AG10803 (cell line): ENCODE measurements at places on chromosomes 2 and 18.

DNA sequence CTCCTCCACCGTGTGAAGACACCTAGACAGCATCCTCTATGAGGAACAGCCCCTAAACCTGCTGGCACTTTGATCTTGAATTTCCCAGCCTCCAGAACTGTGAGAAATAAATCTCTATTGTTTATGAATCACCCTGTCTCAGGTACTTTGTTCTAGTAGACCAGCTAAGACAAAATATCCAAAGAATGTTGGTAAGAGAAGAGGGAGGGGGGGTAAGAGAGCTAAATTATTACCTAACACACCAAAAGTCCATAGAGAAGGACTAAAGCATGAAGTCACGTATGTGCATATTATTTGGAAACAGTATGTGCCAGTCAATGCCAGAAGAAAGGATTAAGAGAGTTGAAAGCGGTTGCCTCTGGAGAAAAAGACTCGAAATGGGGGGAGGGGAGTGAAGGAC is 211.0 kb downstream of the SP3 start:
- DNase-seq: no peak

DNA sequence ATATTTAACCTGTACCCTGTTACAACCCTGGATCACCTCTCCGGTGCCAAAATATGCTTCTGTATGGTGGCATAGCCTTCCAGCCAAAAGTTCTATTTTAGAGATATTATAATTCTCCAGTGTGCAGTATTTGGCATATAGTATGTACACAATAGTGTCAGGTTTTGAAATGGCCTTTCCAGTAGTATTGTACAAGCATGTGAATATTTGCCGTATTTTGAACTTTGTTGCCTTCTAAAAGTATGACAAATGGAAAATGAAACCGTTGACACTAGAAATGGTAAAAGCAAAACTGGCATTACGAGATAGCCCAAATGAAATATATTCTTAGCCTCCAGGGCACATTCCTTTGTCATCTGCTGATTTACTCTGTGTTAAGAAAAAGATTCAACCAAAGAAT is 431.2 kb downstream of the LRP1B start:
- DNase-seq: no peak

DNA sequence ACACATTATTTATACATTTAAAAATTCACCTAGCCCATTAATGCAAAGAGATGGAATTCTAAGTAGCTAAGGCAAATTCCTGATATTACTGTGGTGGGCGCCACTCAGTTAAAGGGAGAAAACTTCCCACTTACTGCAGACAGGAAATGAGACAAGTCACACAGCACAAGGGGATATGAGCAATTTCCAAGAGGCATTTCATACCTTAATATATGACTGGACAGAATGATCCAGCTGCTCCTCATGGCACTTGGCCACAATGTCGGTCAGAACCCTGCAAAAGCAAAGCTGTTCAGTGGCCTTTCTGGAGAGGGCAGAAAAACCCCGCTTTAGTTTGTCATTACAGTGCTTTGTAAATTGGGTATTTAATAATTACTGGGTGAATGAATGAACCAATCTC is 121.4 kb upstream of the CCDC195 start:
- peak; percentile 92 for DNase-seq

- DNase-seq: no peak
Measured at GRCh38 chr2:236758406-236758805, 188.8 kb downstream of the ACKR3 start.

DNA sequence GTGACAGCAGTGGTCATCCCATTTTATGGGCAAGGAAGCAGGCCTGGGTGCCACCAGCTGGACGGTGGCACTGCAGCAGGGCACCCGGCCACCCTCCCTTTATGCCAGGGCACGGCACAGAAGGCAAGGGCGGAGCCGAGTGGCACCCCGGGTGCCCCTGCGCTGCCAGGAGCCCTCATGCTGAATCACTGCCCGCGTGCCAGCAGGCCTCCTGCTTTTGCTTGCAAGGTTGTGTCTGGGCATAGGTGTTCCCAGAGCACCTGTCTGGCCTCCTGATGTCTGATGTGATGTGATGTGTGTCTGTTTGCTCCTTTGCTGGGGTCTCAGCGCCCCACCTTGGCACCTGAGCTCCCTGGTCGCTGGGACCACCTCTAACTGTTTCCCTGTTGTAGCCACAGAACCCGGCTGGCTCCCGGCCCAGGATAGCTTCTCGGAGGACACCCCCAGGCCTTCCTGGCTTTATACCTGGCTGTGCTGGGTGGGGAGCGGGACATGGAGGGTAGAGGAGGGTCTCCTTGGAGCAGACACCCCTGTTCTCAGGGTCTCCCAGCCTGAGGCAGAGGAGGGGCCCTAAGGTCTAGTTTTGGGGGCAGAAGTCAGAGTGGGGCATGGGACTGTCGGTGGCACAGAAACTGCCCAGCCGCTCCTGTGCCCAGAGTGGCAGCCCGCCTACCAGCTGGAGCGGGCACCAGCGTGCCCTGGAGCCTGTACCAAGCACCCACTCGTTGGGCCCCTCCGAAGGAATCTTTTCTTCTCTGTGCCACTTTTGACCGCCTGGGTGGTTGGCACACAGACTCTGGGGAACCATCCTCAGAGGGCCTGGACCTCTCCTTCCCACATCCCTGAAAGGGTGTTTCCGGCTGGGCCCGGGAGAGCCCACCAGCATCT is 3.6 kb downstream of the GPC1 start:
- DNase-seq: no peak

DNA sequence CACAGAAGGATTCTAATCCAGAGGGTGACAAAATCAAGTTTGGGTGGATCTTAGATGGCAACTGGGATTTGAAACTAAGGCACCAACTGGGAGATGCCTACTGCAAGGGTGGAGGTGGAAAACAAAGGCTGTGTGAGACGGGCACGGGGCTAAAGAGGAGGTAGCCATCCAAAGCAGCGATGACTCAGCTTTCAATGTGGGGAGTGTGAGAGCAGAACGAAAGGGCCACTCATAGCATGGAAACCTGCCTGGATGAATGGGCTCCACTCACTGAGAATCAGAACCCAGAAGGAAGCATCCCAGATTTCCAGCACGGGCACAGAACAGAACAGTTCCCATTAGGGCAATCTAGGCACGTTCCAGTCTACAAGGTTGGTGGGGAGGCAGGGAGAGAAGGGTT is 159.5 kb downstream of the COL4A4 start:
- no peak for DNase-seq

- no peak for DNase-seq
Measured at GRCh38 chr2:176260689-176261088, 8.6 kb upstream of the MTX2 start.

- peak; percentile 67 for DNase-seq
Measured at GRCh38 chr18:2932247-2933181, 80.4 kb downstream of the LPIN2 start.

GRCh38 chr18:79876497-79876896 is 75.0 kb downstream of the SLC66A2 start:
- no peak for DNase-seq

- DNase-seq: no peak
Measured at GRCh38 chr2:216082805-216083204, 1.1 kb downstream of the TMEM169 start.

DNA sequence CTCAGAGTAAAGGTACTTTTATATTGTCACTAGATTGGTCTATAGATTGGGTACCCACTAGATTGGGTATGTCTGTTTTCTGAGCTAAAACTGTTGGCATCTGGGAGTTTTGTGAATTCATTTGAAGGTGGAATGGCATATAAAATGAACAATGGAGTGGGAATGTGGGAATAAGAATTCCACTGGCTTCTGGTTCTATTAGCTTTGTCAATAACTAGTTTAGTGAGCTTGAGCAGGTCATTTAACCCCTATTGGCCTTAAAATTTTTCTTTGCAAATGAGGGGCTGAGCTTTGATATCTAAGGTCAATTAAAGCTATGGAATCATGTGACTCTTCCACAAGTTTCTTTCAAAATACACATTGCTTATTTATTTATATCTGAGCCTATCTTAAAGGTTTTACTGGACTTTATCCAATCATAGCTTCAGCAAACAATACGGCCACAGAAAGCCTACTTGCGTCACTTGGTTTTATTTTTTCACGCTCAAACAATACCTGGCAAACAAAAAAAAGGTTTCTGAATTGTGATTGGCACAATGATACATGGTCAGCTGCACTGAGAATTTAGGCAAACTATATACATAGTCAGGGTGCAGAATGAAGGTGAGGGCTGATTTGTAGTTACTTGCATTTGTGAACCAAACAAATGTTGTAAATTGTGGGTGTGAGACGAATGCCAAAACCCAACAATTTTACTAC is 28.8 kb upstream of the ITPRID2 start:
- no peak for DNase-seq

DNA sequence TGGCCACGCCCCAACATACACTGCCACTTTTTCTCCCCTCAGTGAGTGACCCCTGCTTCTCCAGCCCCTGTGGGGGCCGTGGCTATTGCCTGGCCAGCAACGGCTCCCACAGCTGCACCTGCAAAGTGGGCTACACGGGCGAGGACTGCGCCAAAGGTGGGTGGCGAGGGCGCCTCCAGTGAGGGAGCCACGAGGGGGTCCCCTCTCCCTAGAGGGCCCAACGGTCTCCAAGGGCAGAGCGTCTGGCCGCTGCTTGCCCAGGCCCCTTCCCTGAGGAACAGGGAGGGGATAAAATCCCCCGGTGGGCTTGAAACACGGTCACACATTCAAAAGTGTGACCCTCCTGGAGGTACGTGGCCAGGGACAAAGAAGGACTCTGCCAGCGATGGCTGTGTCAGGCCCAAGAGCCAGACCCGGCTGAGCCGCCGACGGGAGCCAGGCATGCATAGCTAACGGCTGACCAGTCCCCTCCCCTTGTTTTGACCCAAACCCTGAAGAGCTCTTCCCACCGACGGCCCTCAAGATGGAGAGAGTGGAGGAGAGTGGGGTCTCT is 37.2 kb downstream of the MTERF4 start:
- no peak for DNase-seq

DNA sequence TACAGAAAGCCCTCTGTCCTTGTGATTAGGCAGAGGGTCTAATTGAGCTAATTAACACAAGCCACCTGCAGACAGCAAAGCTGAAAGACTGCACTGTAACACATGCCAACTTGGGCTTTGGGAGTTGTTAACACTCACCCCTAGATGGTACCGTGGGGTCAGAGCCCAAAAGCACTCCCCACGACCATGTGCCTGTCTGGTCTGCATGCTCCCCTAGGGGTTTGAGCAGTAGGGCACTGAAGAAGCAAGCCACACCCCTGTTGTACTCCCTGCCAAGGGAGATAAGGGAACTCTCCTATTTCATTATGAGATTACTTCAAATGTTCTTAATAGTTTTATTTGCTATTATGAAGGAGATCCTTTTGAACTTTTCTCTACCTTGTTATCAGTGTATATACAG is 560.1 kb upstream of the FSHR start:
- DNase-seq: no peak

GRCh38 chr2:118850168-118850900 is 2.9 kb upstream of the EN1 start:
- DNase-seq: no peak

- peak; percentile 50 for DNase-seq
Measured at GRCh38 chr18:8996771-8997432, 105.6 kb upstream of the NDUFV2 start.

DNA sequence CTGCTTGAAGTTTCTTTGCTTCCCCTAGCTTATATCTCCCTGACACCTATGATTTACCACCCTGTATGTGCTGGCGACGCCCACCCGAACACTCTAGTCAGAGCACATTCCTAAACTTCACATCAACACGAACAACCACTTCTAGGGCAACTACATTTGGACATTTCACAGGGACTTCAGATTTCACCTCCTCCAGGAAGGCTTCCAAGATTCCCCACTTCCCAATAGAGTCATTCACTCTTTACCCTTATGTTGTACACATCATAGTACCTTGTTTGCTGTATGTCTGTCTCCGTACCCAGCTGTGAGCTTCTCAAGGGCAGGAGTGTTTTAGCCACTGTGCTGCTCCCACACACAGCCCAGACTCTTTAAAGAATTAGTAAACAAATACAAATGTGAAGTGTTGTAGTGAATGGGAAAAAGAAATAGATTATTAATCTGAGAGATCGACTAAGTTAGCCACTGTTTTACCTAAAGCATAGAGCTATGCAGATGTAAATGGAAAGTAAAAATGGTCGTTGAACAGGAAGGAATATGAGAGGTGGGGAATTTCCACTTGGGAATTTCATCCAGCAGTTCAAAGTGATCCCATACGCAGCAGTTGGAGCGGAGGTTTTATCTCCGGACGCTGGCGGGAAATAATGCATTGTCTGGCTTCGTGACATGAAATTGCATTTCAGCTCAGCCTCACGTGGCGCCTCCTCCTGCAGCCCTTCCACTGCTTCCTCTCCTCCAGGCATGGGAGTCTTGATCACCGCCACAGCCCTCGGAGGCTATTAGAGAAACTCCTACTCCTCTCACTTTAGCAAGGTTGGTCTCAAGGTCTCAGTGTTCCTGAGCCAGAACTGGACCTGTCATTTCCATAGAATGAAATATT is 233.4 kb upstream of the COPS8 start:
- no peak for DNase-seq

DNA sequence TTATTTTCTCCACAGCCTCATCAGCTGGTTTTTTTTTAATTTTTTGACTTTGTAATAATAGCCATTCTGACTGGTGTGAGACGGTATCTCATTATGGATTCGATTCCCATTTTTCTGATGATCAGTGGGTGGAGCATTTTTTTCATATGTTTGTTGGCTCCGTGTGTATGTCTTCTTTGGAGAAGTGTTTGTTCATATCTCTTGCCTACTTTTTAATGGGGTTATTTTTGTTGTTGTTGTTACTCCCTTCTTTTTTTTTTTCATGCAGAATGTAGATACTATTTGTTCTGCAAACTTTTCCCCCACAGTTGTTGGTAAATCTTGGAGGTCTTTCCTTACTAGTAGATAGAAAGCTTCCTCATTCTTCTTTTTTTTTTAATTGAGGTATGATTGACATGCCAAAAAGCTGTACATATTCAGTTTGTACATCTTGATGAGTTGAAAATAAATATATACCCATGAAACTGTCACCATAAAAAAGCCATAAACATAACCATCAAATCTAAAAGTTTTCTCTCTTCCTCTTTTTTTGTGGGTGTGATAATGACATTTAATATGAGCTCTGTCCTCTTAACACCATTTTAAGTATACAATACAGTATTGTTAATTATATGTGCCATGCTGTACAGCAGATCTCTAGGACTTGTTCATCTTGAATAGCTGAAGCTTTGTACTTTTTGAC is 21.8 kb upstream of the NT5DC4 start:
- no peak for DNase-seq

DNA sequence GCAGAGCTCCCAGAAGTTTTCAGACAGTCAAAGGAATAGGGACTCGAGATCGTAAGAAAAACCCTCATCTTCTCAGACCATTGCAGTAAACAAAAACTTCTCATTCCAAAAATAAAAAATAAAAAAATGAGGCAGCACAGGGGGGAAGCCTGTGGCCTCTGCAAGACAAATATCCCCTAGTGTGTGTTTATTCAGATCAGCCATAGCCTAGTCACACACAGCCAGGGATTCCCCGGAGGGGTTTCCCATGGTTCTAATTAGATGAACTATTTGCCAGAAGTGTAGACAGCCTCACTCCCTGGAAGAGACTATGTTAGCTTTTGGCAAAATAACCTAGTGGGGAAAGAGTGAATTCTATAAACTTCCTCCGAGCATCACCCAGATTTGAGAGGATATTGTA is 122.9 kb upstream of the KLF7 start:
- DNase-seq: no peak
